Fibroblast of skin of left biceps (primary cell): ENCODE measurements at places on chromosomes 4 and X.

GRCh38 chr4:129138810-129139496 is 43.0 kb downstream of the C4orf33 start:
- DNase-seq = no peak

DNA sequence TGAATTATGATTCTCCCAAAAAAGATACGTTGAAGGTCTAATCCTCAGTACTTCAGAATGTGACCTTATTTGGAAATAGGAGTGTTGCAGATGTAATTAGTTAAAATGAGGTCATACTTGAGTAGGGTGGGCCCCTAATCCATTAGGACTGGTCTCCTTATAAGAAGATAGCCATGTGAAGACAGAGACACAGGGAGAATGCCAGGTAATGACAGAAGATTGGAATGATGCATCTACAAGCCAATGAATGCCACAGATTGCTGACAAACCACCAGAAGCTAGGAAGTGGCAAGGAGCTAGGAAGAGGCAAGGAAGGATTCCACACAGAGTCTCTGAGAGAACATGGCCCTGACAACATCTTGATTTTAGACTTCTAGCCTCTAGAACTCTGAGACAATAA is 7.4 kb upstream of the RPS6KA3 start:
- DNase-seq = no peak

- DNase-seq = no peak
Observed at GRCh38 chrX:119363391-119363790, 35.7 kb upstream of the SLC25A43 start.

- peak; percentile 39 for DNase-seq
Observed at GRCh38 chr4:78616046-78616498, 64.5 kb downstream of the ANXA3 start.

GRCh38 chrX:110795645-110796406 is at the start of gene CHRDL1:
Gene CHRDL1, minus strand, starts transcription at chrX:110795817. Its CDS starts 3,636 bp downstream, at chrX:110792181.
- no peak for DNase-seq

DNA sequence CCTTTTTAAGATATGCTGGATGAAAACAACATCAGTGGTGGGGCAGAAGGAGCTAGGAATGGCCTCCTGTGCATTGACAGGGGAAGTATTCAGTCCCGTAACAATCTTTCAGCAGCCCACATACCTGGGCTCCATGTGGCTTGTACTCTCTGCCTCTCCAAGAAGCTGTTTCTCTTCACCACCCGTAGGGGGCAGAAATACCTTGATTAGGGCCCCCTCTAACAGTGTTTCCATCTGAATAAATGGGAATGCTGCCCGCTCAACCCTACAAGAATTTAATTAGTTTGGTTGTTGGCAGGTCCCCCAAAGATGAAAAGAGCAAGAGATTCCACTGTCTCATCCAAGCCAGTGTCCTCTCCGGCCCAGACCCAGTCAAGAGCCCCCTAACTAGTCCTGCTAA is 155.2 kb downstream of the SMIM20 start:
- no peak for DNase-seq

- DNase-seq = no peak
Observed at GRCh38 chr4:22695029-22695428, 2.3 kb downstream of the GBA3 start.

GRCh38 chr4:38180456-38180855 is 220.3 kb downstream of the PTTG2 start:
- DNase-seq = no peak

DNA sequence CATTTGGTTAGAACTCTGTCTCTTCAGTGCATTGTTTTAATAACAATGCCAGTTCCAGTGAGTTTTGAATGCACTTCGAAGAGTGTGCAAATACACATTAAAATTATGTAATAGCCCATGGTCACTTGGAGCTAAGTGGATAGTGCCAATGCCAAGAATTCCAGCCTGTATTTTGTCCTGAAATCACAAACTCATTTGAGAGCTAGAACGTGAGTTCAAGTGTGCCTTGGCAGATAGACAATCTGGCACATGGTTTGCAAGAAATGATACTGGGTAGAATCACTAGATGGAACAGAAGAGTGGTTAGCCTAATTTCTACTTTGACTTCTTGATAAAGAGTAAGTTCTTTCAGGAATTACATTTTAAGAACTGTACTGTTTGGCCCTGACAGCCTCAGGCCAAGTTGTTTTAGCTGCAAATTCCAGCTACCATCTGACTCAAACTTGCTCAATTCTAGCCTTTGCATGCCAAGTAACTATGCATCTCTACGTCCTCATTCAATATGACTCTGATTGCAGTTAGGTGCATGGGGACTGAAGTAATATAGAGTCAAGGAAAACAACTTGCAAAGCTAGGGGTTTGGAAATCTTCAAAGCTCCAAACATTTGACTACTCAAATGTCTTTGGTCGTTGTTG is 131.9 kb upstream of the SMIM31 start:
- DNase-seq = no peak

DNA sequence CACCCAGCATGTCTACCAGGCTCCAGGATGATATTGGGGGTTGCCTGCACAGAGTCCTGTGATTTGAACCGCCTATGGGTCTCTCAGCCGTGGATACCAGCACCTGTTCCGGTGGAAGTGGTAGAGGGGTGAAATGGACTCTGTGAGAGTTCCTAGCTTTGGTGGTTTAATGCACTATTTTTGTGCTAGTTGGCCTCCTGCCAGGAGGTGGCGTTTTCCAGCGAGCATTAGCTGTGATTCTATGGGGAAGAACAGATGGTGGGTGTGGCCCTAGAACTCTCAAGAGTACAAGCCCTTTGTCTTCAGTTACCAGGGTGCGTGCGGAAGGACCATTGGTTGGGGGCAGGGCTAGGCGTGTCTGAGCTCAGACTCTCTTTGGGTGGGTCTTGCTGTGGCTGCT is 316.9 kb upstream of the AMOT start:
- no peak for DNase-seq

- no peak for DNase-seq
Observed at GRCh38 chr4:47434931-47435330, 28.6 kb downstream of the COMMD8 start.

DNA sequence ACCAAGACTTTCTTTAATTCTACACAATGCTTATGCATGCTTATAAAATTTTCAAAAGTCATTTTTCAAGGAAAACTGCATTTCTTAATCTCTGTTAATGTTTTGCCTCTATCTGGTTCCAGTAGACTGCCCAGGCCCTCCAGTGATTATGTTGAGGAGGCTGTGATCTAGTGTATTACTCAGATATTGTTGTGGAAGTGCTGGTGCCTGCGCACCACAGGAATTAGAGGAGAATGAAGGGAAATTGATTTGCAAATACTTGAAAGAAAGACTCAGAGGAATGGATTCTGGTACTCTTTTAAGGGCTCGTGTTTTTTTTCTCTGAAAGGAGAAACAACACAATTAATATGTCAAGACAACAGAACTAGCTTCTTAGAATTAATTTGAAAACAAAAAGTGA is 1015.1 kb downstream of the RPA4 start:
- no peak for DNase-seq

- no peak for DNase-seq
Observed at GRCh38 chr4:147732518-147733235, 789 bp downstream of the ARHGAP10 start.

DNA sequence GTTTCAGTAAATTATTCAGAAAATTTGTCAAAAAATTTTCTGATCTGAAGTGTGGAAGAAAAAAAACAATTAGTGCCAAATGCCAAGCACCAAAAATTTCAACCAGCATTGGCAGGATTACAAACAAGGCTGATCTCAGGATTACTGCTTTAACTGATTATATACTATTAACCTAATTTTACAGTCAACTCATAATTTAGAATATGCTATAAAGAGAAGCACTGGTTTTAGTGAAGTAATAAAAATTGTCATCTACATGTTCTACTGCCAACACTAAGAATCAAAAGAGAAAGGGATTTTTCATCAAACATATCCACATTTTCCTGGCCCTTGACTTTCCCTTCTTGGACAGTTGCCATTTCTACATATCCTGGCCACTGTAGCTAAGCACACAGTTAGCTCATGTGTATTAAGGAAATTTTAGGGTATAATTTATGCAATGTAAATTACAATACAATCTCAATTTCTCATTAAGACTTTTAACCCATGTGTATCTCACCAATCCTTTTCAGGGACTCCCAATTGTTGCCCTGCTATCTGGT is 33.8 kb downstream of the THOC2 start:
- no peak for DNase-seq

- no peak for DNase-seq
Observed at GRCh38 chr4:138193963-138194362, 48.2 kb downstream of the SLC7A11 start.

- no peak for DNase-seq
Observed at GRCh38 chr4:124202099-124202498, 510.4 kb downstream of the ANKRD50 start.

- no peak for DNase-seq
Observed at GRCh38 chrX:154021131-154021611, 1.5 kb upstream of the IRAK1 start.

DNA sequence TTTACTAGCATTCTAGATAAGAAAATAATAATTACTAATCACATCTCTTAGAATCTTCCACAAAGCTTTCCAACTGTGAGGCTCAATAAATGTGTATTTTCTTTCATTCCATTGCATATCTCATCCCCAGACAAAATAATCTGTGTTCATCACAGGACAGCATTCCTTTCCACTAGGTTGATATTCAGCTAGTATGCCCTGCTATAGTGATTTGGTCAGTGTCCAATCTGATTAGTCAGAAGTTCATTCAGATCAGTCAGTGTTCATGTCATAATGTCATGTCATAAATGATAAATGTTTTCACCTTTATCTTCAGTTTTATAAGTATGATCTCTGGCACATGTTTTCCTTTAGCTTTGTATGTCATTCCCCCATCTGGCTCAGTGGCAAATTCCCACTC is 611.4 kb downstream of the KCTD8 start:
- DNase-seq = no peak

DNA sequence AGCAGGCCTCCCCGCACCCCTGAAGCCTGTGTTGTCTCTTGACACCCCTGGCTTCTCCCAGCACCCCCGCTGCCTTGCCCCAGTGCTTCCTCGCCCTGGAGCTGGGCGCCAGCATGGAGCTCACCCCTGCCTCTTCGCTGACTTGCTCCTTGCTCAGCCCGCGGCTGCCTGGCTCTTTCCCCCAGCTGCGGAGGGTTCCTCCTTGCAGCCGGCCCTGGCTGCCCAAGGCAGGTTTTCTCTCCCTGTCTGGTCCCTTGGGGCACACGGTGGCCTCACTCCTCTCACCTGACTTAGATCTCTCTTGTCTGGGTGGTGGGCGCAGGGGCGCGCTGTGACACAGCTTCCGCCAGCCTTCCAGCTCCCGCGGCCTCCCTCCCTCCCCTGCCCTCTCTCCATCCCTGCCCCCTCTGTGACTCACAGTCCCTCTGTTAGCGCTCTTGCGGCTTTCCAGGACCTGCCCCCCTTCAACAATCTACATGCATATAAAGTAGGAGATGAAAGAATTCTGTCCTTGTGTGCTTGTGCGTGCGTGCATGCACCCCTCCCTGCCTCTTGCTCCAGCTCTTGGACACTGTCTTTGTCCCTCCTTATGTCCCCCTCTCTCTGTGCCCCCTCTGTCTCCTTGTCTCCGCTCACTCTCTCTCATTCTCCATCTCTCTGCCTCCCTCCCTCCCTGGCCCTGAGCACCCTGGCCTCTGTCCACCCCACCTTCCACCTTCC is 2.2 kb downstream of the PLXNB3 start:
- DNase-seq = peak; percentile 43

DNA sequence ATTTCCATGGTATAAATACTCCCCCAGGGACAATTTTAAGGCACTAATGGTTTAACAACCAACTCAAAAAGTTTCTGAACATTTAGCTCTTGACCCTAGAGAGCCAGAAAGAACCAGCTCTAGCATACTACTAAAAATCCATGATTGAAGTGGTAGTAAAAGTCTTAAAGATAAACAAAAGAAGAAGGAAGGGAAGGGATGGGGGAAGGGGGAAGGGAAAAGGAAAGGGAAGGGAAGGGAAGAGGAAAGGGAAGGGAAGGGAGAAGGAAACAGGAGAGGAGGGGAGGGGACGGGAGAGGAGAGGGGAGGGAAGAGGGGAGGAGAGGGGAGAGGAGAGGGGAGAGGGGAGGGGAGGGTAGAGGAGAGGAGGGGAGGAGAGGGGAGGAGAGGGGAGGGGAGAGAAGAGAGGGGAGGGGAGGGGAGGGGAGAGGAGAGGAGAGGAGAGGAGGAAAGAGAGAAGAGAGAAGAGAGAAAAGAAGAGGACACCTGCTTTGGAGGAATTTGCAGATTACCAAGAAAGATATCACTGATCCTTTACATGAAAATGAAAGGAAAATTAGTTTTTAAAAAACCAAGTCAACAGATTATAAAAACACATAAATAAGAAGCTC is 26.4 kb upstream of the FAM241A start:
- DNase-seq = no peak

- DNase-seq = no peak
Observed at GRCh38 chr4:38011511-38012162, 51.4 kb downstream of the PTTG2 start.

- DNase-seq = no peak
Observed at GRCh38 chr4:73976217-73976616, 5.6 kb downstream of the PF4 start.

DNA sequence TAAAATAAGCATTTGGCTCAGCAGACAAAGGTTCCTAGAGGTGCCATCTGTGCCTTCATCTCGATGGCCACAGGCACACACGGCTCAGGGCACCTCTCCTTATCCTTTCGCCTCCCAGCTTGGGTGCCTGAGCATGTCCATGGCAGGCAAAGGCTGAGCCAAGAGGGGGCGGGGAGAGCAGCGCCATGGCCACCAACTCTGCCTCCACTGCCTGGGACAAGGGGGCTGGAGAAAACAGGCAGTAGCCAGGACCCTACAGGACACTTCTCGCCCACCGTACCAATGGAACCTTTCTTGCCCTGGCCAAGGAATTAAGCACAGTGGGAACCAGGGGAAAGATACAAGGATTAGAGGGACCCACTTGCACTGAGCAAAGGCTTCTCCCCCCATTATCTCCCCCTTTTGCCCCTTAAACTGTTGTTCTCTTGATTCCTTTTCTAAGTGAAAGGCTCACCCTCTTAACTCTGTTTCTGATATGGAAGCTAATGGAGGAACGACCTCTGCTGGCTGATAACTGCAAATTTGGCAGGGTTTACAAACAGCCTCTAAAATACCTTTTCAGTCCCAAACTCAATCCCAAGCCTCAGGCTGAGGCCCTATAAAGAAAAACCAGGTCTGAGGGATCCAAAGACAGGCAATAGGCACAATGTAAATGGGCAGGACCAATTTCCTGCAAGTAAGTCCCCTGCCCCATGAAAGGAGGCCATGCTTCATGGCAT is 335.2 kb downstream of the ADAM29 start:
- no peak for DNase-seq

DNA sequence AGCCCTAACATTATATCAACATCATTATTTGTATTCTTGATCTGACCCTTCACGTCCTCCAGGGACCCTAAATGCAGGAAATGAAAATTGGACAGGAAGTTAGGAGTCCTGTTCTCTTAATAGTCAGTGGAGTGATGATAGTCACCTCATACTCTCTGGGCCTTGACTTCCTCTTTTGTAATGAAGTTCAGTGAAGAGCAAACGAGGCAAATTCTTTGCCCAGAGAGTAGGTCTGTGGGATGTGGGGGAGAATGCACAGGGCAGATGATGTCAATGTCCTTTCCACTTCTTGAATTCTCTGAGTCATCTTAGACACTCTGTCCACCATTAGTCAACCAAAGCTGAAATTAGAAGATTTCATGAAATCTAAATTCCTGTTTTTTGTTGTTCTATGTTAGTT is 17.1 kb upstream of the GPRIN3 start:
- DNase-seq = no peak
